Activated naive CD4-positive, alpha-beta T cell treated with Interleukin-2 at 50 U/mL for 16 hours (primary cell): ENCODE measurements at places on chromosomes 16 and 17.

GRCh38 chr16:88830258-88830657 is 18.5 kb upstream of the APRT start:
- no peak for DNase-seq

- no peak for DNase-seq
Observed at GRCh38 chr17:41722231-41722630, 10.1 kb downstream of the GAST start.

- DNase-seq, result peak; percentile 61
Observed at GRCh38 chr16:11254913-11255736, 879 bp downstream of the SOCS1 start.

GRCh38 chr16:31464781-31465260 is 5.5 kb downstream of the ARMC5 start:
- DNase-seq, result no peak

- DNase-seq, result no peak
Observed at GRCh38 chr16:4463522-4464163, 10.8 kb downstream of the NMRAL1 start.

- DNase-seq, result no peak
Observed at GRCh38 chr17:79167486-79167885, 92.9 kb downstream of the ENGASE start.

DNA sequence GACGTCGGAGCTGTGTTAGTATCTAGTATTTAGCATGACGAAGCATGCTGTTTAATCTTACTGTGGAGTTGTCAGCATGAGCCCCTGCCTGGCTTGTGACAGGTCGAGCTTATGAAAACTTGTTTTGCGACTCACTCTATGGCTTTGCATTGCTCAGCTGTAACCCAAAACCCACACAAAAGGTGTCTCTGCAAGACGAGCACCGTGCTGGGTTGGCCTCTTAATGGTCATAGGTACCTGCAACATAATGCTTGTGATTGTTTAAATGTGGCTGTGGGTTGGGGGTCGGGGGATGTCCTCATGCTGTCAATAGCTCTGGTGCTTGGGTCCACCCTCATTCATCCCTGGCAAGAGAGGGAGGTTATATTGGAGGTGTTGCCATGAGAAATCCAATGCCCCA is 5.4 kb downstream of the NTN1 start:
- no peak for DNase-seq
